ENCODE measurements at places on chromosomes 4 and X.

DNA sequence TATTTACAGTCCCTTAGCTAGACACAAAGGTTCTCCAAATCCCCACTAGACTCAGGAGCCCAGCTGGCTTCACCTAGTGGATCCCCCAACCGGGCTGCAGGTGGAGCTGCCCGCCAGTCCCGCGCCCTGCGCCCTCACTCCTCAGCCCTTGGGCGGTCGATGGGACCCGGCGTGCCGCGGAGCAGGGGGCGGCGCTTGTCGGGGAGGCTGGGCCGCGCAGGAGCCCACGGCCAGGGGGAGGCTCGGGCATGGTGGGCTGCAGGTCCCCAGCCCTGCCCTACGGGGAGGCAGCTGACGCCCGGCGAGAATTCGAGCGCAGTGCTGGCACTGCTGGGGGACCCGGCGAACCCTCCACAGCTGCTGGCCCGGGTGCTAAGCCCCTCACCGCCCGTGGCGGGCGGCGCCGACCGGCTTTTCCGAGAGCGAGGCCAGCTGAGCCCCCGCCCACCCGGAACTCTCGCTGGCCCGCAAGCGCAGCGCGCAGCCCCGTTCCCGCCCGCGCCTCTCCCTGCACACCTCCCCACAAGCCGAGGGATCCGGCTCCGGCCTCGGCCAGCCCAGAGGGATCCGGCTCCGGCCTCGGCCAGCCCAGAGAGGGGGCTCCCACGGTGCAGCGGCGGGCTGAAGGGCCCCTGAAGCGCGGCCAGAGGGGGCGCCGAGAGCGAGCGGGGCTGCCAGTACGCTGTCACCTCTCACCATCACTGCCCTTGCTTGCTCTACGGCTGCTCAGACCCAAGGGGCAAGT, 39.4 kb downstream of the WFS1 start:
- no peak for DNase-seq

DNA sequence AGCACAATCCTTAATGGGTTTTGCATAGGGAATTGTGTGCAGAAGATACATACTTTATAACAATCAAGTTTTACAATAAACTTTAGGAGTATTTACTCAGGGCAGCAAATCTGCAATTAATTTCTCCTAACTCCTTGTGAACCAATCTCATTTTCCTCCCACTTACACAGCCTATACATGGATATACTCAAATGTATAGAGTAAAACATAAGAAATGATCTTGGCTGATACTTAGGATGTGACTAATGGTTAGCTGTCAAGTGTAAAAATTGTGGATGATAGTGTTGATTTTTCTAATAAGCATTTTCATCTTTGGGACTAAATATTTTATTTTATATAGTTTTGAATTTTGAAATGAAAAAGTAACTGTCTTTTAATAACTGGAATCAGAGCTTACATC, 759.6 kb downstream of the GRID2 start:
- no peak for DNase-seq

GRCh38 chrX:122565952-122566351, 618.1 kb upstream of the GRIA3 start:
- DNase-seq: peak; percentile 49

DNA sequence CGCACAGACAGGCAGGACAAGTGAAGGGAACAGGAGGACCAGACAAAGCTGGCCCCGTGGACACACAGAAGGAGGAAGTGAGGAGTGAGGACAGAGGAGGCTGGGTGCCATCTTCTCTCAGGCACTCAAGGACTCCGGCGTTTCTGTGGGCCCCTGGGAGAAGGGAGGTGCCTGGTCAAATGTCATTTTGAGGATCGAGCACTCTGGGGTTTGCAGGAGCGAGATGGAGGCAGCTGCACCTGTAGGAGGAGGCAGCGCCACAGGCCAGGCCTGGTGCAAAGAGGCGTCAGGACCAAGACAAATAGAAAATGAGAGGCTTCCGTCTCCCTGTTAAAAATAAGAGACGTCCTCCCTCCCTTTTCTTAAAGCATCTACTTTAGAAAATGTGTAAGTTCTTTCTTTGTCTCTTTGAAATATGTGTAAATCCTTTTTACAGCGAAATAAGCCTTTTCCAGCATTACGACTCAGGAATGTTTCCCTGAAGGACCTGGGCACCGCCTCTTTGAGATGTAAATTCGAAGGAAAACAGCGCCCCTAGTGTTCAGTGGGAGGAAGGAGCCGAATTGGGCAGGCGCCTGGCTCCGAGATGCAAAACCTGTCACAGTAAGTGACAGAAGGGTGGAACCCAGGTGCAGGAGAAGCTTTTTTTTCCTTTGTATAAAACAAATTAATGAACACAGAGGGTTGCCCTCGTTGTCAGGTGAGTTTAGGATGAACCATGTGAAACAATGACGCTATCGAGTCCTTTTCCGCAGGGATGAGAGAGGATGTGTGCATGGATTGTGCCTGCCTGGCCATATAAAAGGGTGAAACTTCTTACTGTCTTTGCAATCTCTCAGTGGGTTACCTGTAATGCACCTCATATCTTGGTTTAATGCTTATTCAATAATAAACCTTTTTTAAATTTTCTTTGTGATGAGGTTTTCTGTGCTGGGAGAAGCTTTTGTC, 1.4 kb upstream of the C4orf50 start:
- peak; percentile 68 for DNase-seq

DNA sequence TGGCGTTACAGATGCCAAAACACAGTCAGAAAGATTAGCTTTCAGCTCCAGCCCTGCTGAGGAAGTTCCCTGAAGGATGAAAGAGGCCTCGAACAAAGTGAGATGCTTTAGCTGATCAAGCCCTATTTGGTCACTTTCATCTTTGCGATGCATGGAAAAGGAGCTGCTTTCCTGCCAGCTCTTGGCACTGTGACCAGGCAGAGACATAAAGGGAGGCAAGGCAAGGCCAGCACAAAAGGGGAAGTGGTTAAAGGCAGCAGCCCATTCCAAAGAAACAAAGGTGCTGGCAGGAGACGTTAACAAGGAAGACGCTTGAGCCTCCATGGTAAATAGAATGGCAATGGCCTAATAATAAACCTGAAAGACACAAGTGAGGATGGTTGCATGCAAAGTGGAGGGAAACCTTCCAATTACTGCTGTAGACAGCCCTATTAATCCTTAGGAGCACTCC, 617.1 kb upstream of the INTU start:
- DNase-seq: no peak

DNA sequence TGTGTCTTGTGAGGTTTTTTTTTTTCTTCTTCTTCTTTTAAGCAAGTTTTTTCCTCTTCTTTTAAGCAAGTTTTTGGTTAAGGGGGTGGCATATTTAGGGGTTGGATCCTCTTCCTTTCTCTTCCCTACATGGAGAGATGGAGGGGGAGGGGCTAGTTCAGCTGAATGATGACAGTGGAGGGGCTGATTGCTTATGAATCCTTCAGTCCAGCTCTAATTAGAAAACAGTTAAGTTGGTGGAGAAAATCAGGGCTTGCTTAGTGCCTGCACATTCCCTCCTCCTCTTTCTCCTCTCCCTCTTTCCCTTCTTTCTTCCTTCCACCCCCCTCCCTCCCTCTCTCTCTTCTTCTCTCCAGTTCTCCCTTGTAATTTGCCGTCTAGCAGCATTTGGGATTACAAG, 4.4 kb upstream of the HAND2 start:
- DNase-seq: no peak

All from trophoblast cell (in vitro differentiated cells and primary cell).